AG04449 (cell line): ENCODE measurements at places on chromosomes 5 and 9.

DNA sequence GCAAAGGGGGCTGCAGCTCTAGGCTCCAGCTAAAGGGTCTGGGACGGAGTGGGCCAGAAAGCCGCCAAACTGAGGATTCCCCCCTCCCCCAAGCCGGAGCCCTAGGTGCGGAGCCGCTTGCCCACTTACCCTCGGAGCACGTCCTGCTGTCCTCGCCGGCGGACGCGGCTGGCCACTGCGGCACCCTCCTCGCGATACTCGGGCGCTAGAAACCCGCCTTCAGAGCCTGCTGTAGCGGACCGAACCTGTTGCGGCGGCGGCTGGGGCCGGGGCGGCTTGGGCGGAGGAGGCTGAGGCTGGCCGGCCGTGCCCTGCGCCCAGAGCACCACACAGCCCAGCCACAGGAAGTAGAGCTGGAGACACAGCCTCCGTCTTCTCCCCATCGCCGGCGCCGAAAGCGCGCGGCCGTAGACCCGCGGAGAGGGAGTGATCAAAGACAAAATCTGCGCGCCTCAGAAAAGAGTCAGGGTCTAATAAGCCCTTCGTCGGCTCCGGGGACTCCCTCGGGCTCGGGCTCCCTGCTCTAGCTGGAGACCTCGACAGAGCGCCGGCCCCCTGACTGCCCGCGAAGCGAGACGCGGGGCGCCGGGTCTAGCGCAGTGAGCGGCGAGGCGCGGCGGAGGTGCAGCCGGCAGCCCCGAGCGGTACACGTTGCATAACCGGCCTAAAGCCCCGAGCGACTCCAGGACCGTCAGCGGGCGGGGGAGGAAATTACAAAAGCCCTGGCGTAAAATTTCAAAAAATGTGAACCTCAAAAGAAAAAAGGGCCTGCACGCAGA, 635 bp downstream of the FBN2 start:
- no peak for DNase-seq

- no peak for DNase-seq
Measured at GRCh38 chr5:85320495-85320894, 935.8 kb upstream of the EDIL3 start.

DNA sequence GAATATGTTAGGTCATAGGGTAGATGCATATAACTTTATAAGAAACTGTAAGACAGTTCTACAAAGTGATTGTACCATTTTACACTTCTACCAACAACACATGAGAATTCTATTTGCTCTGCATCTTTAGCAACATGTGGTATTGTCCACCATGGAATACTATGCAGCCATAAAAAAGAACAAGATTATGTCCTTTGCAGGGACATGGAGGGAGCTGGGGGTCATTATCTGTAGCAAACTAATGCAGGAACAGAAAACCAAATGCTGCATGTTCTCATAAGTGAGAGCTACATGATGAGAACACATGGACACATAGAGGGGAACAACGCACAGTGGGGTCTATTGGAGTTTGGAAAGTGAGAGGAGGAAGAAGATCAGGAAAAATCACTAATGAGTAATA, 22.2 kb upstream of the CER1 start:
- no peak for DNase-seq

GRCh38 chr5:154002511-154003020, 36.1 kb downstream of the FAM114A2 start:
- no peak for DNase-seq

- DNase-seq: no peak
Measured at GRCh38 chr5:93088592-93089389, 492.2 kb downstream of the NR2F1-AS1 start.

DNA sequence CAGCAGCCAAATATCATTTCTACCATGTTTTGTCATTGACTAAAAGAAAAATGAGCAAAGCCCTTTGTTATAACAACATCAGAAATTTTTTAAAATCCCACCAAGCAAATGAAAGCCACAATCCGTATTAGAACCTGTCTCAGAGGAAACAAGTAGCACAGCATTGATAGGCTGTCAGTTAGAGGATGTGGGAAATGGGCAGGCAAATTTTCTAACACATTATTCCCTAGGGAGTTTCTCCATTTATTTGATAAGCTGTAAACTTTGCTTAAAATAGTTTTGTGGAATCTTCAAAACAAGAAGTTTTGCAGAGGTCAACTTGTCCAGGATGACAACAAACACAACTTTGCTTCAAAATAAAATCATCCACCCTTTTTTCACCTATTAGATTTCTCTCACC, 53.6 kb upstream of the APC start:
- DNase-seq: no peak
